Activated T-cell treated with anti-CD3 and anti-CD28 coated beads, Interleukin-2, amount 50 U/mL, for 4 hours (primary cell): ENCODE measurements at places on chromosomes 5 and 9. TPM values are rescaled to one million over a fixed set of nuclear protein-coding genes. Genes with fewer than 3 reads are reported as not detected.

The HTR4 gene
- not detected for total RNA-seq

The SMIM33 gene
- 0.21 TPM for total RNA-seq

The FAM200C gene
- total RNA-seq = 0.43 TPM

The BARHL1 gene
- total RNA-seq = not detected

The IGFBPL1 gene
- total RNA-seq = not detected

The LCN15 gene
- total RNA-seq = not detected

- no peak for DNase-seq
Measured at GRCh38 chr9:22342491-22343217, 104.0 kb upstream of the DMRTA1 start.

DNA sequence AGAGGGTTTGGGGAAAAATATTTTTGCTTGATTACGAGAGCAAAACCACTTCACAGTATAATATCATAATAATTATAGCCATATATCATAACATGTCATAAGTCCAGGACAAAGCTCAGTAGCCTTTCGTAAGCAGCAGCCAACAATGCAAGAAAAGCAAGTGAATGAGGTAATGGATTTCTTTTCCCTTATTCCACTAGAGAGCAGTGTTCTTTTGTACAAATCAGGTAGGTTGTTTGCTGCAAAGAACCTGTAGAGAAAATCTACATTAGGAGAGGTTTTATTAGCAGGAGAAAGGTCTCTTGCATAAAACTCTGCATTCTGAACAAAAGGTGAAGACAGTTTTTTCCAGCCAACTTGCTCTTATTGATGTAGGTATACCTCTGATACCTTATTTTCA lies 1033.4 kb downstream of the TLE4 start:
- no peak for DNase-seq

DNA sequence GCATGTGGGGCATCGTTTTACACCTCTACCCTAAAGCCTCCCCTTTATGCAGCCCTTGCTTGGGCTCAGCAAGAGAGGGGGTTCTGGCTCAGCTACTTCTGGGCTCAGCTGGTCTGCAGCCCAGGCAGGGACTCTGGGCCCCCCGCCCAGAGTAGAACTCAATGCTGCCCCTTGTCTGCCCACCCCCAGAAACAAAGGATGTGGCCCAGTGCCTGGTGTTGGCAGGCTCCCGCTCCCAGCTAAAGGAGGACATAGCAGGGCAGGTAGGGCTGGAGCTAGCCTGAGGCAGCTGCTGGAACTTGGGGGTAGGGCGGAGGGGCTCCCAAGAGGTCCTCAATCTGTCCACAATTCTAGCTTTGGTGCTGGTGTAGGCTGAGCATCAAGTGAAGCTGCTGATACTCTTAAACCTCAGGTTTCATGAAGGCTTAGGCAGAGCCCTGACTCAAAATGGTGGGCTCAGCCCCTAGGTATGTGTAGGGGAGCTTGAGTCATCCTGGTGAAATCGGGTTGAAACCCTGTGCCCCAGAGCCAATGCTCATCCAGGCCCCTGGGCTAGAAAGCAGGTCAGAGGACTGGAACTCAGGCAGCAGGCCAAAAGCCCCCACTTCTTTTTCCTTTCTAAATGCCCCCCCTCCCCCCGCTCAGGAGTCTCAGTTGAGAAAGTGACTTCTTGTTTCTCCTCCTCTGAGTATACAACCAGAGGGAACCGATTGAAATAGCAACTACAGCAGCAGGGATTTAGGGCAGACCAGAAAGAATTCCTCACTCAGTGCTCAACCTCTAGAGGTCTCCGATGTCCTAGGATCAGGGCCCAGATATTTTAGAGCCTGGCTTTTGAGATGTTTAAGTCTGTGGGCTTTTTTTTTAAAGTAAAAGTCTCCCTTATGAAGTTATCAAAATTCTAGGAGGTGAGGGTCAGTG lies 11.4 kb downstream of the PSD2 start:
- no peak for DNase-seq

GRCh38 chr5:151897896-151898295 lies 26.8 kb downstream of the GLRA1 start:
- DNase-seq = no peak

GRCh38 chr5:88671106-88671504 lies 211.9 kb downstream of the MEF2C start:
- no peak for DNase-seq

DNA sequence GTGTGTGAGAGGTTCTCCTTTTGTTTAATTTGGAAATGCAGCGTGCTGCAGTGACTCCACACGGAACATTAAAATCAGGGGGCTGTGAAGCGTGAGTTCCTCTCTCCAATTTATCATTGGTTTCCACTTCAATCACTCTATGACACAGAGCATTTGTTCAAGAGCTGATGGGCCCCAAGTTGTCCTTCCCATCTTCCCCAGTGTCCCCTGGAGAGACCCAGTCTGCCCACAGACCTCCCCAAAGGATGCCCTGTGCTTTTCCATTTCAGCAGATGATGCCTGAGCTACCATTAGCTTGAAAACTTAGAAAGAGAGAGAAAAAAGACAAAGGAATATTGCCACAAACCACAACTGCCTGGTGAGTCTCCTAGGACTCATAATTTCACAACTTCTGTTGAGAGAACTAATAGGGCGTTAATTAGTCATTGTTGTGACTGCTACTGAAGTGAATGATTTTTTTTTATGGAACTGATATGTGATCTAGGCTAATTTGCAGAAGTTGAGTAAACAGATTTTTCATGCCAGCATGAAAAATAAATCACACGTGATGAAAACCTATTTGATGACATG lies 772.7 kb downstream of the SEMA5A start:
- DNase-seq = no peak

DNA sequence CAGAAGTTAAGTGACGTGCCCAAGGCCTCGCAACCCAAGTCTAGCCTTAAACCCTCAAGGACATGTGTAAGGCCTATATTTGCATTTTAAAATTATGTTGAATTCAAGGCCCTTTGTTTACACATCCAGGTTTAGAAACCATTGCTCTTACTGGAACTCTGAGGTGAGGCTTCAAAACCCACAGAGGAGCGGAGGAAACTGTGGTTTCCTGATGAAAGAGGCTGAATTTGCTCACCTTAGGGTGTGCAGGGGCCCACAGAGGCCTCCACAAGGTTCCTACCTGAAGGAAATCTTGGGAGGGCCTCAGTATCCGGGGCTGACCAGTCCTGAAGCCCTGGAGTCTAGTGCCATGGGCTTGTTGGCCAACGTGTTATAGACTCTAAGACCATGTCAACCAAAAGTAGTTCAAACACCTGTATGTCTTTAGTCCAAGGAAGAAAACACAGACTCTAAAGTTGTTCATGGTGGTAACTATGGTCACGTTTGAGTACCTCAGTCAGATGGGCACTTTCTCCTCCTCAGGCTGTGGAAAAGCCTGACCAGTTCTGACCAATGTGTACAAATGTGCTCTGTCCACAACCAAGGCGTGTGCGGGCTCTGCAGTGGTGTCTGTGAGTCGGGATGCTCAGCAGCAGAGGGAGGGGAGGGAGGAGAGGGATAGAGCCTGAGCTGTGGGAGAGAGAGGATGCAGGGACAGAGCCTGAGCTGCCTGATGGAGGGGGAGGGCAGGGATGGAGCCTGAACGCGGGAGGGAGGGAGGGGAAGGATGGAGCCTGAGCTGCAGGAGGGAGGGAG lies 124.6 kb upstream of the ERCC6L2 start:
- no peak for DNase-seq

DNA sequence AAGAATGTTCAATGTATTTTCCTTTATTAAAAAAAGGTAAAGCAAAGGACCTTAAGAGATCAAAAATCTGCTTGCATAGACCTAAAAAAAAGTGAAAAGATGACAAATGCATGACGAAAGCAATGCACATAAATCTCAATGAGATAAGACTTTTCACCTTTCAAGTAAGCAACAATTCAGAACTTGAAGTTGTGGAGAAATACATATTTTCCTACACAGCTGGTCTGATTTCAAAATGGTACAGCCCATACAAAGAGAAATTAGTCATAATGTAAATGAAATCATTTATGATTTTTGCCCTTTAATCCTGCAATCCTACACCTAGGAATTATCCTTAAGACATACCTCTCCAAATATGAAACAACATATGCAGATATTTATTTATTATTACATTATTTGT lies 568.0 kb downstream of the ANXA1 start:
- no peak for DNase-seq

DNA sequence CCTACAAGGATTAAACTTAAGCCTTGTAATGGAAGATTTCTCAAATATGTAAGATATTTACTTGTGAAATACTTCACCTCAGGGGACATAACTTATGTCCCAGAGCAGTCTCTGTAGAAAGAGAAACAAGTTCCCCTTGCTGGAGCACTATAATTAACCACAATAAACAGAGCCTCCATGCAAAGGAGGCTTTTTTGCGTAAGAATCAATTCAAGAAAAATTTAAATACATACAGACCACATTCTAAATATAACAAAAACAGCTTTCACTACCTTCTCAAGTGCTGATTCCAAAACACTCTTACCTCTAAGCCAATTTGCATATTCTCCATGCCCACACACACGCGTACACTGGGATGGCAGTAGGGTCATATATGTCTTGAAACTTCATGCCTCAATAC lies 30.7 kb upstream of the CCNB1 start:
- no peak for DNase-seq

- DNase-seq = no peak
Measured at GRCh38 chr5:132273631-132274030, 16.1 kb downstream of the PDLIM4 start.

- no peak for DNase-seq
Measured at GRCh38 chr5:1281038-1281882, 13.6 kb downstream of the TERT start.
